Kidney epithelial cell (primary cell): ENCODE measurements at places on chromosomes 2 and 18. TPM values are rescaled to one million over a fixed set of nuclear protein-coding genes. Genes with fewer than 3 reads are reported as not detected.

GRCh38 chr18:40407909-40408308, 1547.1 kb upstream of the PIK3C3 start:
- no peak for DNase-seq

DNA sequence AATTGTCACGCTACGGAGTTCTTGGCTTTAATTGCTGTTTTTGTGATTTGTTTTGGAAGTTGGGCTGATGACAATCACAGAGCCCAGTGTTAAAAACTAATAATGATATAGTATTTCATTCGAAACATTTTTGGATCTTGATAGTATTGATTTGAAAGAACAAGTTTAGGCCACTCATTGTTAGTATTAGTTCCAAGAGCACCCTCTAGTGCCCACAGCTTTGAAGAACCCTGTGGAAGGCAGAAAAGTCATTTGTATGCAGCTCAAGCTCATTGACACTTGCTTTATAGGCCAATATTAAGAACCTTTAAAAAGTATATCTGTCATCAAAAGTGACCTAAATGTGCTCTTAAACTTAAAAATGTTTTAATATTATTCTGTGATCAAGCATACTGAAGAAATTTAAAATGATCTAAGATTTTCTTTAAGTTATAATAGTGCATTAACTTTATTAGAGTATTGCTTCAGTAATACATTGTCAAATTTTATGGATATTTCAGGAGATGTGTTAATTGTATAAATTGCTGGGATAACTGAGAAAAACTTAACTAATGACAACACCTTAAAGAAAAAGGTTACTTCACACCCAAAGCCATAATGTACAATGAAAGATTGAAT, 191.0 kb downstream of the GRB14 start:
- no peak for DNase-seq

DNA sequence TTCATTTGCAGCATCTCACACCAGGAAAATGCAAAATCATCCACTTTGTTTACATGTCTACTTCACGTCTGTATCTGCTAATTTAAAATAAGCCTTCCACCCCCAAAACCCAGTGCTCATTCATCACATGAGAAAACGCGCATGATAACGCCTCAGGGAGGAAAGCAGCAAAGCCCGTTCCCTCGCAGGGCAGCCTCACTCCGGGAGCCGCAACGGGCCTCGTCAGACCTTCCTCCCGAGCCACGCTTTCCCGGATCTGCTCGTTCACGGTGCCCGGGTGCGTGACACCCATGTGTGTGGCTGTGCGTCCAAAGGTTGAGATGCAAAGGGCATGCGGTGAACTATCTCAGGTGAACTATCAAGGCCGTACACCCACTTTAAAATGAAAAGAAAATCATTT, 59.8 kb downstream of the NDUFA10 start:
- no peak for DNase-seq

DNA sequence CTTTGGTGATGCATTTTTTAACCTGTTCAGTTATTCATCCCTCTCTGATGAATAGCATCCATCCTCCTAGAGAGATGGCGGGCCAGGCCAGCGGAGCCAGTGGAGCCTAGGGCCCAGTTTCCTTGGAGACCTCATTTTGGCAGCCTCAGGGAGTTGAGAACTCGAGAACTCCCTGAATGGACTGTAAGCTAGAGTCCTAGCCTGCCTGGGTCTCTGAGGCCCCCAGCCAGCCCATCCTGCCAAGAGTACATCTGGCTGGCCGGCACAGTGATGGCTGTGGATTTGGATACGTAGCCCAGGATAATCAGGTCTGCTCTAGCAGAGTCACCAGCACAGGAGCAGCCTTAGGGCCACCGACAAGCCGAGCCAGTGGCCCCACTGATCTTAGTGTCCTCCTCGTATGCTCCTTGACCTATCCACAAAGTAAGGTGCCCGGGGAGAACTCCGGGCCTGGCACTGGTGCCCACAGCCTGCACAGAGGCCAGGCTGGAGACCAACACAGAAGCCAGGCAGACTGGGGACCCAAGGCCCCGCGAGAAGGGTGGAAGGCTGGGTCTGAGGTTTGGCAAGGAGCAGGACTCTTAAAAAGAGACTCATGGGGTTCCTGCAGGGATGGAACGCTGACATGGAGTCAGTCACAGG, 110.5 kb upstream of the MCFD2 start:
- DNase-seq: no peak

PDCD1 gene
- 1.0 TPM in 1 of 2 replicates, not detected in the other for total RNA-seq

COL3A1 gene
- total RNA-seq: 13.4 and 14.5 TPM in 2 replicates
